Vagina (tissue), 2 donors: ENCODE measurements at places on chromosomes 11 and 22. TPM values are rescaled to one million over a fixed set of nuclear protein-coding genes. Genes with fewer than 3 reads are reported as not detected.

DNA sequence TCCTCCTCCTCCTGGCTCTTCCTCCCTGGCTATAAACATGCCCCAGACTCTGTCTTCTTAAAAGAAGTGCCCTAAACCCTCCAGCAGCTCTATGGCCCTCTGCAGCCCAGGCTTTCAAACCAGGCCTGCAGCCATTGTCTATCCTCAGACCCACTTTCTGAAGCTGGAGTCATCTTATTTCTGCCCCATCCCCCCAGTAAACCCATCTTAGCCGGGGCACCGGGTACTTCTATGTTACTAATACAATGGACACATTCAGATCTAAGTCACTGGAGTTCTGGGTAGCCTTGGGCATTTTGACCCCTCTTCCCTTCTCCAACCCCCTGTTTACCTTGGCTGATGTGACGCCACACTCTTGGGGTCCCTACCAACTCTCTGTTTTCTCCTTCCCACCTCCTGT, 29.7 kb upstream of the CACNG2 start:
- peak; percentile 31 for DNase-seq

The DTX4 gene
- 8.1 TPM for total RNA-seq

DNA sequence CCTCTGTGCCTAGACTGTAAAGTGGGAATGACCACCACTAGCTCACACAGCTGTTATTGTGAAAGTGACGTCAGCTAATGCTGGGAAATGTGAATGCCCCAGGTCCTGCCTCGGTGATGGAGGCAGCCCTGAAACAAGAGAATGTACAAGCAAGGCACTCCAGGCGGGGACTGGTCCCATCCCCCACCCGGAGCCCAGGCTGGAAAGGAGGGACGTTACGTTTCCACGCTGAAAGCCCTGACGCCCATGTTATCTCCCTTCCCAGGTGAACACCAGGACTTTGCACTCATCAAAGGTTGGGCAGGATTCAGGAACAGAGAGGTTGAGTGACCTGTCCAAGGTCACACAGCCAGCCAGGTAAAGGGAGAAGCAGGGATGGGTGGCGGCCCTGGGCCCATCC, 784 bp downstream of the SULT4A1 start:
- no peak for DNase-seq

The OR2AG2 gene
- not detected for total RNA-seq

DNA sequence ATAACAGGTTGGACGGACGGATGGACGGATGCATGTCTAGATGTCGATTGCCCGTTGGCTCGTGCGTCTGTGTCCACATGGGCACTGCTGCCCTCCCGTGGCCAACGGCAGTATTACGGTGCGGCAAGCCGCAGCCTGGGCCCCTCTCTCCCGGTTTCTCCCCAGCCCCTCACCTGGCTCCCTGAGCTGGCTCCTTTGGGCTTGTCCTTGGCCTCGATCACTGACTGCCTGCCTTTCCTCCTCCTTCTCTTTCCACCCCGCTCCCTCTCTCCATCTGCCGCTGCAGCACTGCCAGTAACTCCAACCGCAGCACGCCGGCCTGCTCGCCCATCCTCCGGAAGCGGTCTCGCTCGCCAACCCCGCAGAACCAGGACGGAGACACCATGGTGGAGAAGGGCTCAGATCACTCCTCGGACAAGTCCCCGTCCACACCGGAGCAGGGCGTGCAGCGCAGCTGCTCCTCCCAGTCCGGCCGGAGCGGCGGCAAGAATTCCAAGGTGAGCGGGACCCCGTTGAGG, 77.3 kb downstream of the SCN3B start:
- DNase-seq, result no peak

- no peak for DNase-seq
These were observed 337.0 kb upstream of the MTNR1B start for GRCh38 chr11:92632495-92632894.

- DNase-seq, result no peak
These were observed 23.3 kb downstream of the MS4A2 start for GRCh38 chr11:60111793-60112192.

DNA sequence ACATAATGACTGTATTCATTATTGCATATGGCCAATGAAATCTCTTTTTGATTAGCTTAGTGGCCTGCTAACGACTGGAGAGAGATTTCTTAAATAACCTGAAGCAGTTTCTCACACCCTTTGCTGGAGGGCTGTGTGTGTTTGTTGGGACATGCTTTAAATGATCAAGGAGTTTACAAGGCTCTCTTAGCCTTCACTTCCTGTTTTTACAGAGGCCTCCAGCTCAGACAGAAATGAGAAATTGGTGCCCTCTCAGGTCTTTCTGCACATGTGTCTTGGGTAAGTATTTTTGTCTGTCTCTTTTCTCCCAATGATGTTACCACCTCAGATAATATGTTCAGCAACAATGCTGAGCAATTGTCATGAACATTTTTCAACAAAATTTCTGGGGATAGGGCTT, 884.4 kb upstream of the CNTN5 start:
- DNase-seq, result no peak

DNA sequence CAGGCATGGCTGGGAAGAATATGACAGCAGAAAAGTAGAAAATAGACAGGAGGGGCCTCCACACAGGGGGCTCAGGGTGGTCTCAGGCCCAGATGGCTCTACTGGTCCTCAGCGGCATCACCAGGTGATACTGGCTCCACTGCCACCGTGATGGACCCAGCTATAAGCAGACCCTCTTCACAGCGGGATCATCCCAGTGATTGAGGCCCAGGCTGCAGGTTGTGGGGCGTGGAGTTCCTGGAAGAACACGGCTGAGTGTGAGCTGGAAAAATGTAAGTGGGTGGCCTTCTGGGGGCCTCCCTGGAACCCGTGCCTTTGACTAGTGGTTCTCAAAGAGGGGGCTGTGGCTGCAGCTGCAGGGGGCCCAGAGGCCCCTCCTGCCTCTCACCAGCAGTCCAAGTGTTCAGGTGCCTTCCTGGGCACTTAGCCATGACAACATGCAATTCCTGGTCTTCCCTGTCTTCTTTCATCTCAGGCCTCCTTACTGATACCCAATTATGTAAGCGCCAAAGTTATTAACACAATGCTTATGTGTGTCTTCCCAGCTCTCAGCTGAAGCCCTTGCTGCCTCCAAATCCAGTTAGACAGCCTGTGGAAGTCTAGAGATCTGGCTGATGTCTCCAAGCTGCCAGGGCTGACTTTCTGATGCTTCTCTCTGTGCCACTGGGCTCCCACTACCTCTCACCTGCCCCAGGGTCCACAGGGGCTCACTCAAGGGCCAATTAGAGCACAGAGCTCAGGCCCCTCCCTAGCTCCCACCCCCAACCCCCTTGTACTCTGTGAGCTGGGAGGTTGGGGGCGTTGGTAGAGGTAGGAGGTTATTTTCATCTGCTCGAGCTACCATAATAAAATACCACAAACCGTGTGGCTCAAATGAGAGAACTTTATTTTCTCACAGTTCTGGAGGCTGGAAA, 110.1 kb upstream of the LMO1 start:
- DNase-seq, result no peak

The SPTBN2 gene
- 117 TPM for total RNA-seq

GRCh38 chr22:36360011-36360410, 27.8 kb downstream of the MYH9 start:
- DNase-seq, result no peak

DNA sequence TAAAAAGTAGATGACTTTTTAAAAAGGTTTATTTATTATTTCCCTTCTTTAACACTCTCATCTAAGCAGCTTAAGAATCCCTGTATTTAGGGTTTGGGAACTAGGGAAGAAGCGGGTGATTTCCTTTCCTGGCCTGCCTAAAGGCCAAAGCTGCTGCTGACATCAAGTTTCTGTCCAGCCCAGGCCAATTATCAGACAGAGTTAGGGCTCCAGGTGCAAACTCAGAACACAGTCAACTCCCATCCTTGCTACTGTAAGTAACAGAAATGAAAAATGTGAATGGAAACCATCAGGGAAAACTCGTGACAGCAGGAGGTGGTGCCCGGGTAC, 108.9 kb downstream of the CCDC81 start:
- DNase-seq, result no peak

DNA sequence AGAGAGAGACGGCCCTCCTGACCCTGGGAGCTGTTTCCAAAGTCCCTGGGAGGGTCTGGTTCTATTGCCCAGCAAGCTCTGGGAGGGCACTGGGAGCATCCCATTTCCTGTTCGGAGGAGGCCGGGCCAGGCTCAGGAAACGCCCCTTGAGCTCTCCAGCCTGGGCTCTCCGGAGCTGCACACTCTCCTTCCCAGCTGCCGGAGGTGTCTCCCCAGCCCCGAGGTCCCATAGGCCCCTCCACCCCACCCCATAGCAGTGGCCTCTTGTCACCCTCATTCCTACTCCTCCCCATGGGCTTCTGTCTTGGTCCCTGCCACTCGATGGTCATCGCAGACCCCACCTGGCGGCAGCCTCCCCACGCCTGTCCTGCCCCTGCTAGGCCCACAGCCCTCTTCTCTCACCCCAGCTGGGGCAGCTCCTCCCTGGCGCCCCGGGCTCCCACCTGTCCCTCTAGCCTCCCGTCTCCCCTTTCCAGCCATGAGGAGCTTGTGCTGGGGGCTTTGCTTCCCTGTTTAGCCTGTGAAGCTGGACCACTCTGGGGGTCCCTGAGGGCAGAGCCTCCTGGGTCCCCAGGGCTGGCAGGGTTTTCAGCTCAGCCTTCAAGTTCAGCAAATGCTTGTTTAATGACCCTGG, 2.8 kb downstream of the TSPAN32 start:
- DNase-seq, result peak; percentile 86

The CCDC116 gene
- total RNA-seq, result not detected

DNA sequence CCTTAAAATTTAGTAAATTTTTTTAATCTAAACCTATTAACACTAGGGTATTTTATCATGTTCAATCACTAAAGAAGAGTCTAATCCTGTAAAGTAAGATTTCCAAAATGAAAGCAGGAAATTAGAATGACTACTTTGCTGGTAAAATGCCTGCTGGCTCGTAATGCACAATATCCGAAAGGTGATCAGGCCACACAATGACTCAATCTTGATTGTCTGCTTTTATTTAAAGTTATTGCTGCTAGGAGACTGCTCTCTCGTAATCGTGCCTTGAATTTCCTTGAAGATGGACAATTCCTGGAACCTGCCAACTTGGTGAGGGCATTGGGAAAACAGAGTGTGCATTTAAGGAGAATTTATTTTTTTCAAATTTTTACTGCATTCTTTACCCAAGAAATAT, 1786.5 kb upstream of the RAG2 start:
- no peak for DNase-seq

- DNase-seq, result no peak
These were observed 121.1 kb downstream of the PHF21B start for GRCh38 chr22:44888491-44889254.

GRCh38 chr22:44074337-44074984, 50.4 kb downstream of the PARVB start:
- DNase-seq, result no peak
